ENCODE measurements at places on chromosomes 5 and 9.

DNA sequence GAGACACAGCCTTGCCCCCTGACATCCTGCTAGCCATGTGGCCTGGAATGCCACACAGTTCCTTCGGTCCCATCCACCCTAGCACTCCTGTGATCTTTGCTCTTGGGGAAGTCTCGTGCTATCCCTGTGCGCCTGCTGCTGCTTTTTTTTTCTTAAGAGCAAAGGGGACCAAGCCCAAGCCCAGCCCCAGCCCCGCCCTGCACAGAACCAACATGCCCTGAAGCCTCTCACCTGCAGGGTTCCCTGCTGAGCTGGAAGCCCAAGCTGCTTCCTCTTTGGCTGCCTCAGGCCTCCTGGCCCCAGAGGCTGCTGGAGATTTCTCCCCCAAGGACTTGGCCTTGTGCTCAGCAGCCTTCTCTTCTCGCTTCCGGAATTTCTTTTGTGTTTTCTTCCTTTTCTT is 1.8 kb downstream of the SURF6 start:
- DNase-seq, result no peak

- DNase-seq, result no peak
These were observed 101.5 kb upstream of the ZNF462 start for GRCh38 chr9:106761493-106761892.

DNA sequence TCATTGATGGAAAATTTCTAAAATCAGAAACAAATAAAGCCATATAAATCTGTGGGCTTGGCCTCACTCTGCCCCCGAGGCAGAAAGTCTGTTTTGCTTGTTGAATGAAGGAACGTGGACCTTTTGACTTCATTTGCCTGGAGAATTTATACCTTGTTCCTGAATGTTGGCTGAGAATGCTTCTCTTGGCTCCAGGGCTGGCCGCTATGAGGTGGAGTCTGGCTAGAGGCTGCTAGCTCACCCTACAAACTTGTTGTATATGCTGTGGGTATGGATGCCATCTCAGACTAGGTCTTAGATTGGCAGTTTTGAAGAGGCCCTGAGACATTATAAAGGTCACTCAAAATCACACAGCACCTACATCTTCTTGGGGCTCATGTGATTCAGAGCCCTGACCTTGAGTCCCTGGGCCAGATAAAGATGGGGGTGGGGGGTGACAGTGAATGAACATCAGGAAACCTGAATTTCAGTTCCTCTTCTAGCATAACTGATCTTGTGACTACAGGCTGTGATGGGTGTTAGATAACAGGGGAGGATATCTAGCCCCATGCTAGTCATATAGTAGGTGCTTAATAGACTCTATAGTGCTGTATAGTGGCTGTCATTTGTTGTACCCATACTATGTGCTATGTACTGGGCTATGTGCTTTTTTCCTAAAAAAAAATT is 2.8 kb downstream of the GM2A start:
- DNase-seq, result no peak

DNA sequence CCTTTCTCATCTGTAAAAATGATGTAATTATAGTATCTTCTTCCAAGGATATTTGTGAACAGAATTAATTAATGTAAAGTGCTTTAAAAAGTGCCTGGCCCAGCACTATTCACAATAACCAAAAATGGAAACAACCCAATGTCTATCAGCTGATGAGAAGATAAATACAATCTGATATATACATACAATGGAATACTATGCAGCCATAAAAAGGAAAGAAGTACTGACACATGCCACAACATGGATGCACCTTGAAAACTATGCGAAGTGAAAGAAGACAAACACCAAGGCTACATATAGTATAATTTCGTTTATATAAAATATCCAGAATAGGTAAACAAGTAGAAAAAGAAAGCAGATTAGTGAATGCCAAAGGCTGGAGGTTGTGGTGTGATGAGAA is 24.1 kb downstream of the DPYSL3 start:
- no peak for DNase-seq

- no peak for DNase-seq
These were observed 135.2 kb downstream of the C9orf152 start for GRCh38 chr9:110072597-110073355.

DNA sequence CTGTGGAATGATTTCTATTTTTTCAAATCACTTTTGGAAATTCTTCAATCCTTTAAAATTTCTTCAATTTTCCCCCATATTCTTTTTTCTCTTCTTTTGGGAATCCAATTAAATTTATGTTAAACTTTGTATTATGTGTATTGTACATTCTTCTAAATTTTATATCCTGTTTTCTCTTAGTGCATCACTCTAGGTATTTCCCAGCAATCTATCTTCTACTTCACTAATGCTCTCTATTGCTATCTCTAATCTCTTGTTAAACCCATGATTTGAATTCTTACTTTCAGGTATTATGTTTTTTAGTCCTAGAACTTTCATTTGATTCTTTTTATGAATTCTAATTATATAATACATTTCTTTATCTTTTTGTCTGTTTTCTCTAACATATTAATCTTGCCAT is 23.4 kb upstream of the SLC24A2 start:
- no peak for DNase-seq

- DNase-seq, result no peak
These were observed 34.5 kb upstream of the FAM151B start for GRCh38 chr5:80453366-80453765.

- DNase-seq, result no peak
These were observed 77.5 kb upstream of the UNC5A start for GRCh38 chr5:176732736-176733405.

- DNase-seq, result no peak
These were observed 181.8 kb upstream of the PITX1 start for GRCh38 chr5:135215617-135216470.

DNA sequence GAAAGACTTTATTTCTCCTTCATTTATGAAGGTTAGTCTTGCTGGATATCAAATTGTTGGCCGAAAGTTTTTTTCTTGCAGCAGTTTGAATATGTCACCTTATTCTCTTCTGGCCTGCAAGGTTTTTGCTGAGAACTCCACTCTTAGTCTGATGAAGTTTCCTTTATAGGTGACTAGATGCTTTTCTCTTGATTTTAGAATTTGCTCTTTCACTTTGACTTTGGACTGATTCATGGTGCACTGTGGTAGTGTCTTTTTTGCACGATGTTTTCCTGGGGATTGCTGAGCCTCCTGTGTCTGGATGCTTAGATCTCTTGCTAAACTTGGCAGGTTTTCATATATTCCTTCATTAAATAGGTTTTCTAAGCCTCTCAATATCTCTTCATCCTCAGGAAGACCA is 12.4 kb downstream of the AHRR start:
- DNase-seq, result no peak

DNA sequence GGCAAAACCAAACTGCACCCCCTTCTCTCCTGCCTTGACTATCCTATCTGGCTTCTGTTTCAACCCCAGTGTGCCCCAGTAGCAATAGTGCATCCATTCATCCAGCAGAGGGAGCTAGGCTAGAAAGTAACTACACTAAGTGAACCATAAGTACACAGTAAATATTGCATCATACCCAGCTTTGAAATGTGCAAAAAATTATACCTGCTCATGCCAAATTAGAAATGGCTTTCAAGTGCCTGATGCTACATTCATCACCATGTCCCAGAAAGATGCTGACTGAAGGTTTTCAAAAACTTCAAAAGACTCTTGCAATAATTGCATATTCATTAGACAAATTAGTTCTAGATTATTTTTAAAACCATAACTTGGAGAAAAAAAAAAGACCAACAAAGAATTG is 153.5 kb downstream of the PRELID2 start:
- no peak for DNase-seq

- DNase-seq, result no peak
These were observed 40.3 kb downstream of the RGMB start for GRCh38 chr5:98813755-98814154.

DNA sequence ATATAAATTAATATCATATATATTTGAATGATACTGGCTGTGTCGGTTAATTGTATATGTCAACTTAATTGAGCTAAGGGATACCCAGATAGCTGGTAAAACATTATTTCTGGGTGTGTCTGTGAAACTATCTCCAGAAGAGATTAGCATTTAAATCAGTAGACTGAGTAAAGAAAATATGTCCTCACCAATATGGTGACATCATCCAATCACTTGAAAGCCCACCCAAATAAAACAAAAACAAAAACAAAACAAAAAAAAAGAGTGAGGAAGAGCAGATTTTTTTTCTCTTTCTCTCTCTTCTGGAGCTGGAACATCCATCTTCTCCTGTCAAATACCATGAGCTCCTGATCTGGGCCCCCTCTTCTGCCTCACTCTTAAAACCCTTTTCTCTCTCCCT is 15.7 kb upstream of the CCDC152 start:
- DNase-seq, result no peak

DNA sequence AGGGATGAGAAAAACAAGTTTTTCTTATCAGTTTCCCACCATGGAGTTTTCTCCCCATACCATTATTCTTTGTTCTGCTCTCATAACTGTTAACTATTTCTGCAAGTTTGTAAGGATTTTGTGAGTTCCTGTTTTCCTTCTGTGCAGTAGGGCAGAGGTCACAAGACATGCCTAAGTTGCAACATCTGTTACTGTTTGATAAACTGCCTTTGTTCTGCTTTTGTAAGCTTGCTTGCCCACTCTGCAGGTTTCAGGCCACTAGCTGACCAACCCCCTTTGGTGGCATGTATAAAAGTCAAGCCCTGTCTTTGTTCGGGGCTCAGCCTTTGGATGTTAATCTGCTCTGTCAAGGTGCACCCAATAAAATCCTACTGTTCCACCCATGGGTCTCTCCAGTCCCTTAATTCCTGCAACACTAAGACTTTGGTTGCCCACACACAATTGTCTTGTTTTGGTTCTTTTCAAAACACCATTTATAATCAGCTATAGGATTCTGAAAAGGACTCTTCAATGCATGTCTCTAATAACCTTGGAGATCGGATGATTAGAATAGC is 545.4 kb downstream of the CDH9 start:
- DNase-seq, result no peak

- DNase-seq, result peak; percentile 68
These were observed 269.8 kb downstream of the SYK start for GRCh38 chr9:91071184-91071990.

DNA sequence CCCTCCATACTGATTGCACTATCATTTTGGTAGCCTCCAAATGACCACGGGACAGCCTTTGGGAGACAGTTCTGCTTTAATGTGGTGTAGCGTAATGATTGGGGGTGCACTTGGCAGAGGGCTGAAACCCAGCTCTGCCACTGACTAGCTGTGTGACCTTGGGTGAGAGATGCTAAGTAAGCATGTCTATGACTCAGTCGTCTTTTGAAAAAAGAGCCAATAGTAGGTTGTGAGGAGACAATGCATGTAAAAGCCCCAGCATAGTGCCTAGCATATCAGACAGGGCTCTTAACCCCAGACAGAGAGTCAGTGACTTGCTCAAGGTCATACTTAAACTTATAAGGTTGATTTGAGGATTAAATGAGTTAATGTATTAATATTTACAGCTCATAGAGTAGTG is 18.0 kb upstream of the CXCL14 start:
- no peak for DNase-seq

DNA sequence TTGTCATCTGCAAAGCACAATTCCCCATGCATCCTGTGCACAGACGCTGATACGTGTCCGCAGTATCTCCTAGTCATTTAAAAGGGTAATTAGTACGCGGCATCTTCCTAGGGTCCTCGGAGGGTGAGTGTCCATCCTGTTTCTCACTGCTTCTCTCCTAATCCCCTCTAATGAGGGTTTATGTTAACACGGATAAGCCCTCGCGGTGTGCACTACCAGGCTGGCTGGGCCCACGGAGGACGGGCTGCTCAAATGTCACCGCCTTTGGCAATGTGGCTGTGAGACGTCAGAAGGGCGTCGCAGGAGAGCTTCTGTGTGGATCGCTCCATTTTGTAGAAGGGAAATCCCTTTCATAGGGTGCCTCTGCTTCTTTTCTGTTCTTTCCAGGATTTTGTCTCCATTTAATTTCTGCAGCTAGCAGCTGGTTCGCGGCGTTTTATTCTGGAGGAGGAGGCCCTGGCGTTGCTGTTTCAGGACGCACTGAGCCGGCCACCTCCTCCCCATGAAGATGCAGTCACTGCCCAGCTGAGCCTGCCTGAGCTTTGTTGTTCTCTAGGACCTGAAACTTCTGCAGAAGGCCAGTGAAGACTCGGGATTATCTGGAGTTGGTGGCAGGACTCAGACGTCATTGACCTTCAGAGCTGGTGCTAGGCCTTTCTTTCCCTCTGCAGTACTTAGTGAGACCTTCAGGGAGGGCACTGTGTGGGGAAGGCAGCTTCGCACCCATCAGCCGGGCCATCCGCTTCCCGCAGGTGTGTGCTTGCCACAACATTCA is 326.1 kb upstream of the IRX1 start:
- no peak for DNase-seq

GRCh38 chr5:37754976-37755375 is 84.9 kb downstream of the GDNF start:
- no peak for DNase-seq

- no peak for DNase-seq
These were observed 238.4 kb downstream of the GOLPH3 start for GRCh38 chr5:31935496-31936369.

- no peak for DNase-seq
These were observed 9.7 kb upstream of the CLPTM1L start for GRCh38 chr5:1354576-1354975.

All from stimulated activated CD4-positive, alpha-beta T cell treated with anti-CD3 and anti-CD28 coated beads, Interleukin-12 subunit alpha, Interleukin-12 subunit beta, amount 100 ng/mL, for 24 hours (primary cell).